Immature natural killer cell (primary cell): ENCODE measurements at places on chromosomes 1 and 21.

DNA sequence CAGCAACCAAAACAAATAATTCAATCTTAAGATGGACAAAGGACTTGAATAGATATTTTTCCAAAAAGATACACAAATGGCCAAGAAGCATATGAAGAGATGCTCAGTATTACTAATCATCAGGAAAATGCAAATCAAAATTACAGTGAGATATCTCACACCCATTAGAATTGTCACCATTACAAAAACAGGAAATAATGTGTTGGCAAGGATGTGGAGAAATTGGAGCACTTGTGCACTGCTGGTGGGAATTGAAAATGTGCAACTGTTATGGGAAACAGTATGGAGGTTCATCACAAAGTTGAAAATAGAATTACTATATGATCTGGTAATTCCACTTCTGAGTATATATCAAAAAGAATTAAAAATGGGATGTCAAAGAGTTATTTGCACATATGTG is 83.2 kb downstream of the SH3GLB1 start:
- H3K27me3 ChIP-seq, result no peaks in the 10 kb centered on the region
- no peaks in the 10 kb centered on the region for H3K36me3 ChIP-seq
- H3K27ac ChIP-seq, result no peak overlapping the region
- DNase-seq, result no peak
- H3K4me3 ChIP-seq, result no peak overlapping the region
- H3K4me1 ChIP-seq, result no peaks in the 10 kb centered on the region

DNA sequence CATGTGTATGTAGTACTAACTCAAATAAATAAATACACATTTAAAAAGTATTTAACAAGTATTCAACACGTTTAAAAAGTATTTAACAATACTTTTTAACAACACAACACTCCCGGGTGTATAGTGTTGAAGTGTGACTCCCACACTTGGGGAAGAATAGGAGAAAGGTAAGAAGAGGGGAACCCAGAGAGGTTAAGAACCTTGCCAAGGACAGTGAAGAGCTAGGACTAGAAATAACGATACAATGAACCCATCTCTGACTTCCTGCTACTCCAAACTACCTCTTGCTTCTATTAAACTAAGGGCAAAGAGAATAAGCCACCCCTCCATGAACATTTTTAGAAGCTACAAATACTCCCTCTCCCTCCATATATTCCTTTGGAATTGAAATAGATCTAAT is 1.7 kb upstream of the GFI1 start:
- no peaks in the 10 kb centered on the region for H3K36me3 ChIP-seq
- no peak overlapping the region for H3K27ac ChIP-seq
- peaks cover 11% of the 10 kb centered on the region for H3K4me1 ChIP-seq
- H3K4me3 ChIP-seq, result no peak overlapping the region
- peaks cover 3% of the 10 kb centered on the region for H3K27me3 ChIP-seq

DNA sequence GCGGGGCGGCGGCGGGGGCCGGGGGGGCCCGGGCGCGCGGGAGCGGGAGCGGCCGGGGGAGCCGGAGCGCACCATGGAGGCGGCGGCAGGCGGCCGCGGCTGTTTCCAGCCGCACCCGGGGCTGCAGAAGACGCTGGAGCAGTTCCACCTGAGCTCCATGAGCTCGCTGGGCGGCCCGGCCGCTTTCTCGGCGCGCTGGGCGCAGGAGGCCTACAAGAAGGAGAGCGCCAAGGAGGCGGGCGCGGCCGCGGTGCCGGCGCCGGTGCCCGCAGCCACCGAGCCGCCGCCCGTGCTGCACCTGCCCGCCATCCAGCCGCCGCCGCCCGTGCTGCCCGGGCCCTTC is 546 bp downstream of the SKI start:
- H3K27ac ChIP-seq, result peak overlapping the region; percentile 98
- no peaks in the 10 kb centered on the region for H3K36me3 ChIP-seq
- no peak for DNase-seq
- H3K27me3 ChIP-seq, result peaks cover 49% of the 10 kb centered on the region
- H3K4me1 ChIP-seq, result peaks cover 50% of the 10 kb centered on the region

GRCh38 chr1:205190845-205191577 is 20.5 kb downstream of the DSTYK start:
- H3K4me1 ChIP-seq, result peaks cover 58% of the 10 kb centered on the region
- H3K4me3 ChIP-seq, result no peak overlapping the region
- H3K27ac ChIP-seq, result no peak overlapping the region
- H3K36me3 ChIP-seq, result peaks cover 10% of the 10 kb centered on the region
- no peak for DNase-seq
- no peaks in the 10 kb centered on the region for H3K27me3 ChIP-seq

DNA sequence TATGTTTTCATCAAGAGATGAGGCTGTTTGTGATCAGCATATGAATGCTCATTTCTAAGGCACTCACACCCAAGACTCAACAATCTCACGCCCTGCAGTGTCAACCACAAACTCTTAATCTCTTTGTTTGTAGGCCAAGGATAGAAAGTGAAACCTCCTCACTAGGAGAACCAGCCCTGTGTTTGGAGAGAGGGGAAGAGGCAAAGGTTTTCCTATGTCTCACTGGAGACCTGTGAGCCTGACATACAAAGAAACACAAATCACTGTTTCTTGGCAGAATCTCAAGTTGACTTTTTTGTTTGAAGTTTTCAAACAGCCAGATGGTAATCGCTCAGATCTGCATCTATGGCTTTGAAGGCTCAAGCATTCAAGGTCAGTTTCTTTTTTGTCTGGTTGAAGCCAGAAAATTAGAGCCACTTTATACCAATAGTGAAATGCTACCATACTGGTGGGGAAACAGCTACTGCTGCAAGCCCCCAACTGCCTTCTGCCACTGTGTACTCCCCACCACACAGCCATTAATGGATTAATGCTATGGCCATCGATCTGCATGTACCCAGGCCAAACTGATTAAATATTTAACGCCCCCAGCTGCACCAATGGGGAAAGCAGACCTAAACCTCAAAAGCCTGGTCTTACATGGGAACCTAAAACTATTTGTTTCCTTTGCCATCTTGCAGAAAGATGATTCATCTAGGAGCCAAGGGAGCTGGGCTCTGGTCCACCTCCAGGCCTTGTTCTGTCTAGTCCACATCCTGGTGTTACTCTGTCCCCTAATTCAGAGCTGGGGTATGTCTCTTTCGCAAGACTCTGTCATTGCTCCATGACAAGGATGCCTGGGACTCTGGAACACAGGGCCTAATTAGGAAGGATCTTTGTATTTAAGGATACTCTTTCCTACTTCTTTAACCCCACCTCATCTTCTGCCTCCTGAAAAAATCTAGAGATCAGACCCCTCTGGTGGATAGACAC is 16.3 kb downstream of the PDZK1 start:
- H3K36me3 ChIP-seq, result peaks cover 4% of the 10 kb centered on the region
- H3K27me3 ChIP-seq, result peaks cover 4% of the 10 kb centered on the region
- DNase-seq, result peak; percentile 80
- peak overlapping the region; percentile 95 for H3K27ac ChIP-seq
- H3K4me1 ChIP-seq, result peaks cover 83% of the 10 kb centered on the region

DNA sequence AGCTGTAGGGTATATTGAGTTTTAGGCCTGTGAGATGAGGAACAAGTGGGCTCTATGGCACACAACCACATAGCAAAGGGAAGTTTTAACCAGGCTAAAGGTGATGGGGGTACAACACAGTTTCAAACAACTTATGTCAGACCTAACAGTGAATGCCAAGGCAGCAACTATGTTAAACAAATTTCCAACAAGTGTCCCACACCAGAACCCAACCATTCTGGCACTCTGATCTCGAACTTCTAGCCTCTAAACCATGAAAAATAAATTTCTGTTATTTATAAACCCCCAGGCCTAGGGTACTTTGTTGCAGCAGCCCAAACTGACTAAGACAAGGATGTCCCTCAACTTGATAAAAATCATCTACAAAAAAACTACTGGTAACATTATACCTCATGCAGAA is 52.3 kb upstream of the INSL5 start:
- no peak overlapping the region for H3K27ac ChIP-seq
- H3K4me3 ChIP-seq, result no peak overlapping the region
- H3K27me3 ChIP-seq, result peaks cover 12% of the 10 kb centered on the region
- no peaks in the 10 kb centered on the region for H3K4me1 ChIP-seq
- no peak for DNase-seq

GRCh38 chr1:211947396-211948295 is 87.7 kb downstream of the INTS7 start:
- H3K27ac ChIP-seq, result no peak overlapping the region
- peaks cover 2% of the 10 kb centered on the region for H3K4me1 ChIP-seq
- H3K27me3 ChIP-seq, result no peaks in the 10 kb centered on the region
- peaks cover 18% of the 10 kb centered on the region for H3K36me3 ChIP-seq
- DNase-seq, result no peak

DNA sequence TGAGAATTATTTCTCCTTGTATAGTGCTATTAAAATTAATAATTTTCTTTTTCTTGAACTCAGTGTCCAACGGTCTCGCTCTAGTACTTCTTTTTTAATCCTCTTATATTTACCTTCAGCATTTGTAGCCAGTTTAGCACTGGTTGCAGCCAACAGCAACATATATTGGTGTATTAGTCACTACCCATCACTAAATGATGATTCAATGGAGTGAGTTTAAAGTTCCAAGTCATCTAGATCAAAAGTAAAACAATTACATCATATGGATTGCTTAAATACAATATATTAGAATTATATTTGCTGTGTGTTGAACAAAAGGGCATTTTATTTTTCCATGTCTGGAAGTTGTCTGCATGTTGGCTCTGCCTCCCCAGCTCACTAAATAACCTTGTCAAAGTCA is 591.8 kb downstream of the ADGRL2 start:
- no peak overlapping the region for H3K4me3 ChIP-seq
- no peaks in the 10 kb centered on the region for H3K27me3 ChIP-seq
- DNase-seq, result no peak
- H3K27ac ChIP-seq, result no peak overlapping the region
- H3K4me1 ChIP-seq, result no peaks in the 10 kb centered on the region

DNA sequence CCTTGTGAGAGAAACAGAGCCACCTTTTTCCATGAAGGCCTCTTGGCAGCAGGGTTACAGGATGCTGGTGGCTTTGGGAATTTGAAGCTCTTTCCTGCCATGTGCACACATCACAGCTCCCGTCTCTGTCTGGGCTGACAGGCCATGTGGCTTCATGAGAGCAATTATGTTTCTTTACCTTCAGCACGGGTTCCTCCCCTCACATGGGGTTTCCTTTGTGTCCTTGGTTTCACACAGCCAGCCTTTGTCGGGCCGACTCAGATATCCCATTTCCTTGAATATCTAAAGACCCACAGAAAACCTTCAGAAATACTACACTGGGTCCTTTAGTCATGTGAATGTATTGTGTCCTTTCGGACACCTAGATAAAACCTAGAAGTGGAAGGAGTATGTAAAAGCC is 7.1 kb downstream of the CLIC6 start:
- no peak overlapping the region for H3K4me3 ChIP-seq
- H3K27ac ChIP-seq, result no peak overlapping the region
- no peaks in the 10 kb centered on the region for H3K36me3 ChIP-seq
- H3K4me1 ChIP-seq, result no peaks in the 10 kb centered on the region
- no peak for DNase-seq
